NB4 (cell line): ENCODE measurements at places on chromosomes 2 and 18.

GRCh38 chr18:51610481-51610880 is 413.0 kb upstream of the MEX3C start:
- DNase-seq: no peak

GRCh38 chr18:24293254-24293653 is 104.4 kb downstream of the OSBPL1A start:
- DNase-seq: no peak

- no peak for DNase-seq
Measured at GRCh38 chr2:26615336-26615859, 25.8 kb downstream of the CIB4 start.

GRCh38 chr2:121943285-121943684 is 187.8 kb downstream of the TSN start:
- no peak for DNase-seq

DNA sequence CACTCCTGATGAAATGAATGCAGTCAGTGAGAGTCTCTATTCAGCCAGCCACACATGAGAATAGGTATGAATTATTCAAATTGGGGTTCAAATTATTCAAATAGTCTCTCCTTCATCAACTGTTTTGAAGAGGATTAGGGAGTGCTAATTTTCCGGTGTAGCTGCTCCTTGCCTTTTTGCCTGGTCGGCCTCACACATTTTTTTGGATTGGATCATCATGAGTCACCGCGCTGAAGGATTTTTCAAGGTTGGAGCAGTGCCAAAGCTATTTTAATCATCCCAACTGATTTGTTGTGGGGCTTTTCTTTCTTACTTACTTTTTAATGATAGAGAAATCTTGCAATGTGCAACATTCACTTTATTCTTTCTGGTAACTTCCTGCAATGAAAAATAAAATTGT is 2.4 kb upstream of the DTNA start:
- no peak for DNase-seq

DNA sequence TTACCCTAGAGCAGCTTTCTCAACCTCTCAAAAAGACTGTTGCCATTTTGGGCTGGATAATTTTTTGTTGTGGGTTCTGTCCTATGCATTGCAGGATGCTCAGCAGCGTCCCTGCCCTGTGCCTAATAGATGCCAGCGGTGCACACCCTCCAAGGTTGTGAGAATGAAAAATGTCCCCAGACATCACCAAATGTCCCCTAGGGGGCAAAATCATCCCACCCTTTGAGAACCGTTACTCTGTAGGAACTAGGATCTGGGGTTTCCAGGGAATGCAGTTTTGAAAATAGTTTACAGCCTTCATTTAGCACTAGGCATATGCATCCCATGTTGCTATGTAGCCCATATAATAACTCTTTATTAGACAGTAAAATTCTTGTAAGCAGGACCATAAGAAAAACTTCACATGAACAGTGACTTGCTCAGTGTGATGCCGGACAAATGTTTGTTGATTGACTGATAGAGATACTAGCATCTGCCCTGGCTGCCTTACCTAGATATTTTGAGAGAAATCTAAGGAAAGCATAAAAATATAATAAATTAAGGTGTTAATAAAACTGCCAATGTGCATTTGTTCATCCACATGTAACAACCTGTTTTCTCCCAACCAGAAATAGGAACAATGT is 79.2 kb upstream of the EPC2 start:
- DNase-seq: peak; percentile 37

- DNase-seq: no peak
Measured at GRCh38 chr2:25814681-25815080, 63.6 kb downstream of the ASXL2 start.

DNA sequence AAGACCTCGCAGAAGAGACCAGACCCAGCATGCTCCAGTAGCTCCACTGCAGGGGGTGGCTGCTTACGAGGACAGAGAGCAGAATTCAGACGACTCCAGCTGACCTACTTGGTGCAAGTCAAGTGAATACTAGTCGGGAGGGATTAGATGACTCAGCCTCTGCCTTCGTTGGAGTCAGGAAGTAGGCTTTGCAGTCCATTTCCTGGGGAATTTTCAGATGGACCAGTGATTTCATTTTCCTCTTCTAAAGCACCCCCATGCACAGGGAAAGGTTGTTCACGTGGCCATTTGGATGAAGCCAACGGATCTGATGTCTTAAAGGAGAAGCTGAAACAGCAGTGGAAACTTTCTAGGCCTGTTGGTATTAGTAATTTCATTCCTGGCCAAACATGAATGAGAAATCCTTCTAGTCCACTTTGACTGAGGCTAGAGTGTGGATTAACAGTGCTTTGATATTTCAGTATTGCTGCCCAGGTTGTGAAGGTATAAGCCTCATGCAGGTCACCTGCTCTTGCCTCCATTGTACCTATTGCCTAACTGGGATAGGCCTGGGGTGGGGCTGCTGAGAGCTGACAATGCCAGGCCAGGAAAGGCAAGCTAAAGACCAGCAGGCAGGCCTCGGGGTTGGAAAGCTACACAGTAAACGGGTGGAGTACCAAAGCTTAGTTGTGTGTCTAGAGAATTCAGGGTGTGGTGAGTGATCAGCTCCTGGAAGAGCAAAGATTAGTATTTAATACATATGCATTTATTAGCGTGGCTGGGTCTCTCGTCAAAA is 117.6 kb upstream of the FOSL2 start:
- DNase-seq: peak; percentile 92
